Stimulated activated CD8-positive, alpha-beta memory T cell treated with anti-CD3 and anti-CD28 coated beads, Interleukin-2, amount 100 ng/mL, for 1 hour (primary cell): ENCODE measurements at places on chromosomes 12 and 14.

GRCh38 chr14:50260511-50260910, 29.1 kb upstream of the SOS2 start:
- DNase-seq: no peak

DNA sequence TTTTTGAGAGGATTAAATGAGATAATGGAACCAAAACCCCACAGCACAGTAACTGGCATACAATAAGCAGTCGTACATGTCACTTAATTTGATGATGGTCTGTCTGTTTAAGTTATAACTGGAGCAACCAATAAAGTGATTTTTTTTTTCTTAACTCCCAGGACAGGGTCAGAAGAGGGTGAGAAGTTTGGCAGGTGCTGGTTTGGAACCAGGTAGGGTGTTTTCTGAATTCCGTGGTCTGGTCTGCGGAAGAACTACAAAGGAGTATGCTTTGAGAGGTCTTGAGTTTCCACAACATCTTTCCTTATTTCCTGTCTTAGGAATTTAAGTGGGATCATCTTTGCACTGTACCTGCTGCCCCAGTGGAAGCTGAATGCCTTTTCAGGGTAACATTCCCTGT, 111.7 kb downstream of the SLC8A3 start:
- DNase-seq: no peak

- no peak for DNase-seq
Measured at GRCh38 chr12:103557628-103558010, 29.5 kb upstream of the STAB2 start.

DNA sequence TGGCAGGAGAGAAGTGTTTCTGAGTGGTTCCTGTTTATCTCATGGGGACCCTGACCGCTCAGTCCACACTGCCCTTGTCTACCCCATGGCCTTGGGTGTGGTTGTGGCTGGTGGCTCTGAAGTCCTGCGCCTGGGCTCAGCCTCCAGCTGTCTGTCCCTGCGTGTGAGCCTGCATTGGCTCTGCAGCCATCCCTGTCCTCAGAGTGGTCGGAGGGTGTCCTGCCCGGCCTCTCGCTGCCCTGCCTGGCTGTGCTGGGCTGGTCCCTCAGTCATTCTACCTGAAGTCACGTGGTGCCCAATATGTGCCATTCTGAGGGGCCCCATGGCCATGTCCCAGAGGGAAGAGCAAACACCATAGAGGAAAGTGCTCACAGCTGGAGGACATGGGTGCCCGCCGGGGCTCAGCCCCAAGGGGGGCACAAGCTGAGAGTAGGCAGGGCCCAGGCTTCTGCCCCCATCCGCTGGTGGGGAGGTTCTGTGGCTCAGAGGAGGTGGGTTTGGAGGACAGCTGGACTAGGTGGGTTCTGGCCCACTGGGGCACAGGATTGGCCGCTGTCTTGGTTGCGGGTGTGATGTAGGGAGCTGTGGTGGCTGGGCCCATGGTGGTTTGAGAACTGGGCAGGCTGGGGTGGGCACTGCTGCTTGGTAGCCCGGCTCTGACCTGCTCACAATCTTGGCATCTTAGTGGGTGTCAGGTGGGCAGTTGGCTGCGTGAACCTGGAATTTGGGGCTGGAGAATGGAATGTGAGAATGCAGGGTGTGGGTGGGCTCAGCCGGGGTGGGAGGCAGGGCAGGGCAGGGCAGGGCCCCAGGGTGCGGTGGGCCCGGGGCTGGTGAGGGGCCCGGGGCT, 11.6 kb downstream of the TEDC1 start:
- DNase-seq: no peak

- no peak for DNase-seq
Measured at GRCh38 chr14:95811813-95812212, 64.8 kb upstream of the TUNAR start.

- DNase-seq: no peak
Measured at GRCh38 chr12:2290091-2290490, 237.3 kb downstream of the CACNA1C start.

GRCh38 chr12:113980537-113981337, 14.6 kb upstream of the RBM19 start:
- no peak for DNase-seq

DNA sequence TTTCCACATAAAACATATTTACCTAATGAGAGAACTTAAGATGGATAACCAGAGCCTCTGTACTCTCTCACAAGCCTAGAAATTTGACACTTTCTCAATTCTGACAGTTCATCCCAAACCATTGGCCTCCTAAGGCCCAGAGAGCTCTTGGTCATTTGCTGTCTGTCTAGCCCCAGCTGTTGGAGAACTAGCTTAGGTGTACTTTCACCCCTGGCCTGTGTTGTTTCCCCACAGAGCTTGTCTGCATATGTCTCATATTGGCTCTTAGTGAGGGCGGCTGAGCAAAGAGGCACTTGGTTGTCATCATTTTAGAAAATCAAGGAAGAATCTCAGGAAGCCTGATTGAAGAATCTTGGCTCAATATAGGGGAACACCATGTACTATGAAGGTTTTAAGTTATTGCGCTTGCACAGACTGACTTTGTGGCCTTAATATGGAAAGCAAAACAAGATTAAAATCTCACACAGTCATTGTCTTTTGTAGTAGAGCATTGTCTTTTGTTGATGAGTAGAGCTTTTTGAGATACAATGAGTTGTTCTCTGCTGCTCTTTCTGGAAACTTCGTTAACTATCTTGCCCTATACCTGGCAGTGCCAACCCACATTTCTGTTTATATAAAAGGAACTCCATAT, 324.6 kb downstream of the RAD51B start:
- DNase-seq: no peak

DNA sequence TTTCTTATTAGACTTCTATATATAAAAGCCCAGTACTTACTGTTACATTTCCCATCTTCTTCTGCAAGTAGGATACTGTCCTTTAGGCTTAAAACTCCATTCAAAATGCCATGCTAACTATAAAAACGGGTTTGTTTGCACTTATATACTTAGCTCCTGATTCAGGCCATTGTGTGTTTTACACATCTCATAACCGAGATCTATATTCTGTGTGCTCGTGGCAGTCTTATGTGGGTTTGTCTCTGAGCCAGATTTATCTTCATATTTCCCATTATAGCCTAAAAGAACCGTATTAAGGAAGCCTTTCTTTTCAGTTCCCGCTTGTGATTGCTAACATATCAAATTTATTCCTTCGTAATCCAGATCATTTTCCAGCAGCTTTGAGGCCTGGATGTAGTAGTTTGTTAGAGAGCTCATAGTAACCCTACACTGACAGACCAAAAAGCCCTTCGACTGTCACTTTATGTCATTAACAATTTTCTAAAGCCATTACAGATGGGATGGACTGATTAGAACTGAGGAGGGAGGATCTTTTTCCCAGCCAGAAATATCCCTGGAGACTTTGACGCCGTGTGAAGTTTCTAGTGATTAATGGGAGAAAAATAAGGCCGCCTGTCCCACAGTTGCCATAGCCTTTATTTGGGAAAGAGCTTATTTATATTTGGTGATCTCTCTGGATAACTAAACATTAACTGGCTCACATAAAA, 508.5 kb downstream of the FOXG1 start:
- no peak for DNase-seq

GRCh38 chr12:6752167-6752920, 597 bp downstream of the MLF2 start:
- DNase-seq: no peak

GRCh38 chr12:47860279-47860841, 40.7 kb upstream of the HDAC7 start:
- DNase-seq: no peak

- no peak for DNase-seq
Measured at GRCh38 chr12:96501908-96502307, 12.5 kb downstream of the CFAP54 start.

DNA sequence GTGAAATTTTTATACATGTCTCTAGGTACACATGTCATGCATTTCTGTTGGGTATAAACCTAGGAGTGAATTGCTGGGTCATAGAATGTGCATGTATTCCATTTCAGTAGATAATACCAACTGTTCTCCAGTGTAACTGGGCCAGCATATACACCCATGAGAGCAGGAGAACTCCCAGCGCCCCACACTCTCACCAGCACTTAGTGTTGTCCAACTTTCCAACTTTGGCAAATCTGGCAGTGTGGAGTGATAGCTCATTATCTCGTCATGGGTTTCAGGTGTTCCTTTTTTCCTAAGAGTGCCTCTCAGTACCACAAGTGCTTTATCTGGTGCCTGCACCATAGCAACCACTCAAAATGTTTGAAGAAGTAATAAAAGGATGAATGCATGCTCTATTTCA, 40.1 kb downstream of the NGB start:
- no peak for DNase-seq

DNA sequence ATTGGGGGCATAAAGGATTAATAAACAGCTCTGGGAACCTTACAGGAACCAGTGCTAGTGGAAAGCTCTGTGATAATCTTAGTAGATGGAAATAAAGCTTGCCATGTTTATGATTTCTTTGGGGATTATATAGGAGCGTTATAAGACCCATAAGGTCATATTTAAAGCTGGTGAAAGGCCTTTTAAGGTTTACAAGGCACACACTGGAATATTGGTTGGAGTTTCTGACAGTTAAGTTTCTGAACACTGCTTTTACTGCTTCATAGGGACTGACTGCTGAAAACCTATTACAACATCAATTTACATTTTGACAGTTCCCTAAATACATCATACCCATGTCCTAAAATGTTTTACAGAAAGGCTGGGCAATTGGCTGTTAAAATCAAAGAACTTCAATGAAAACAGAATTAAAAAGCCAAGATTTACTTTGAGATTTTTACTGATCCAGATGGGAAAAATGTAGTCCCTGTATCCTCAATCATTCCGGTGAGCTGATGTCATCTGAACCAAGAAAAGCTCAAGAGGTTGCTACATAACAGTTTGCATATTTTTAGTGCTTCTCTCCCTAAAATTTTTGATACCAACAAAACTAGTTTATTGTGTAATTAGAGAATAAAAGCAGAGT, 153.7 kb upstream of the IGF1 start:
- DNase-seq: no peak

GRCh38 chr12:68259318-68259940, 6.0 kb upstream of the IL22 start:
- DNase-seq: no peak

DNA sequence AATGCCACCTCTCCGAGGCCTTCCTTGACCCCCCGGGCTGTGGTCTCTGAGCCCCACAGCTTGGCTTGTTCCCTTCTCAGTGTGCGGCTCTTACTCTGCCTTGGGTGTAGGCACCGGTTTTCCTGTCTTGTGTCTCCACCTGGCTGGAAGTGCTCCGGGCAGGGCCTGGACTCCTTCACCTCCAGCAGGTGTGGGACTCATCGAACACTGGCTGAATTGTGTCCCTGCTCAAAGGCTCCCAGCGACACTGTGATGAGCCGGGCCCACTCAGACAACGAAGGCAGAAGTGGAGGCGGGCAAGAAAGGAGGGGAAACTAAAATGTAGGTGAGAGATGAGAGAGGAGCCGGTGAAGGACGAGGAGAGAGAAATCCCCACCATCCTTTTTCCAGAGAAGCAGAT, 18.0 kb downstream of the TMEM63C start:
- no peak for DNase-seq

DNA sequence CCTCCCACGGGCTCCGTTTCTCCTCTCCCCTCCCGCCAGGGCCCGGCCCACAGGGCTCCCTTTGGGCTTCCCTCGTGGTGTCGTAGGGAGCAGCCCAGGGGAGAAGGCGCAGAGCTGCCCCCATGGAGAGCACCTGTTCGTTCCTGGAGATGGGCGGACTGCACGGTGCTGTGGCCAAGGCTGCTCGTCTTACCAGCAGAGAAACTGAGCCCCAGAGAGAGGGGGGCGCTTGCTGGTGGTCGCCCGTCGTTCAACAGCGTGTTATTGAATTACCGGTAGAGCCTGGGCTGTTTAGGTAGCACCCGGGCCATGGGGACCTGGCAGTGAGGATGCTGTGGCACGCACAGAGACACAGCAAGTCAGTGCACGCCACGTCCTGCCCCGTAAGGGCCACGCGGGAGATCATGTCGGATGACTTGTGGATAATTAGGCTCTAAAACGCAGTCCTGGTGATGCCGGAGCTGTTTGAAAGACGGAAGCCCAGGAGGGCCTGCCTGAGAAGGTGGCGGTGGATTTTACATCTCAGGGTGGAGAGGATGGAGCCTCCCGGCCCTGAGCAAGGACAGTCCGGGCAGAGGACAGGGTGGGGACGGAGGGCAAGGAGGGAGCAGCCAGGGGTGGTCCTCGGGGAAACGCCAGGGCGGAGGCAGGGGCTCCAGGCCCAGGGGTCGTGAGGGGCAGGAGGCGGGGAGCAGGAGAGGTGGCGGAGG, 134.4 kb downstream of the ADGRD1 start:
- DNase-seq: no peak

GRCh38 chr12:50185970-50186663, 18.9 kb upstream of the CERS5 start:
- DNase-seq: no peak

DNA sequence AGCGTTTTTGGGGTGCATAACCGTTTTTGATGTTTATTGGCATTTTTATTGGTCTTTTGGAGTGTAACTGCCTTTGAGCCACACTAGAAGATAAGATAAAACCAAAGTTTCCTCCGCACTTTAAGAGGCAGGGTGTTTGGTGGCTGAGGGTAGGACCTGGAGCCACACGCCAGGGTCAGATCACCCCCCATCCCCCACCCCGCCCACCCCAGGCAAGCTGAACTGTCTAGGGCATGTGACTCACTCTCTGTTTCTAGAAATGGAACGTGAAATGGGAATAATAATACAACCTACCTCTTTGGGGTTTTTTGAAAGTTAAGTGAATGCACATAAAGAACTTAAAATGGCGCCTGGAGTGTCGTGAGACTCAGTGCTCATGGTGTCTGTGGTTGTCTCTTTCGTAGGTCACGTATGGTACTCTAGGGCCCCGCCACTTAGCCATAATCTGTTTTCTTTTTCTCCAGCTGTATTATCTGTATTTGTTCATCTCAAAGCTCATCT, 56.0 kb downstream of the PPP2R5C start:
- DNase-seq: no peak

DNA sequence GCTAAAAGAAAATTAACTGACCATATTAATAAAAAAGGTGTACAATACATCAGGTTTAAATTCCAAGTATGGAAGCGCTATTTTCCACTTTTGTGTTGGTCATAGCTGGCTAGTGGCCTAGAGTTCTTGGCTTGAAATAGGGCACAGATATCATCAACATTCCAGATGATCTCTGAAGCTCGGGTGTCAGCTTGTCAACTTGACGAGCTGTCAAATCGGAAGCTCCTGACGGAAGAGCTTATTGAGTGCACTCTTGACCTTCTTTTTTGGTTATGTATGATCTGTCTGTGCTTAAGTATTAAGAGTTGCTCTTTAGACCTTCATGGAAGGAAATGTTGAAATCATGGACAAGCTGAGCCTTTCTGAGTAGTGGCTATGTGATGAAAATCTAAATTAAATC, 177.9 kb downstream of the APAF1 start:
- DNase-seq: no peak

GRCh38 chr12:88206601-88207000, 64.5 kb downstream of the TMTC3 start:
- DNase-seq: no peak

GRCh38 chr14:59328454-59328853, 136.7 kb downstream of the GPR135 start:
- no peak for DNase-seq

- no peak for DNase-seq
Measured at GRCh38 chr12:62694116-62694515, 227.5 kb downstream of the MON2 start.

GRCh38 chr12:62772416-62772955, 162.5 kb downstream of the PPM1H start:
- no peak for DNase-seq

GRCh38 chr14:20848316-20848954, 42.8 kb upstream of the RNASE3 start:
- DNase-seq: no peak

- DNase-seq: peak; percentile 13
Measured at GRCh38 chr14:37985826-37986470, 221.8 kb upstream of the SSTR1 start.

- no peak for DNase-seq
Measured at GRCh38 chr12:4417455-4417854, 28.2 kb downstream of the FGF6 start.

- no peak for DNase-seq
Measured at GRCh38 chr12:104488374-104488773, 31.6 kb downstream of the CHST11 start.
